ENCODE measurements at places on chromosomes 1 and 21.

GRCh38 chr1:221576268-221576667 is 165.6 kb downstream of the DUSP10 start:
- no peaks in the 10 kb centered on the region for H3K27me3 ChIP-seq
- H3K36me3 ChIP-seq = no peaks in the 10 kb centered on the region
- no peaks in the 10 kb centered on the region for H3K4me1 ChIP-seq
- DNase-seq = peak; percentile 5

GRCh38 chr21:46061518-46061917 is 36.4 kb upstream of the COL6A2 start:
- peak overlapping the region; percentile 96 for H3K27ac ChIP-seq
- no peaks in the 10 kb centered on the region for H3K27me3 ChIP-seq
- no peak overlapping the region for H3K4me3 ChIP-seq
- no peak for DNase-seq

- no peaks in the 10 kb centered on the region for H3K27me3 ChIP-seq
- H3K36me3 ChIP-seq = no peaks in the 10 kb centered on the region
- peaks cover 41% of the 10 kb centered on the region for H3K4me1 ChIP-seq
- H3K4me3 ChIP-seq = 0 out of 2 replicates have a peak overlapping the region, but pooled peaks have one; percentile 13
Measured at GRCh38 chr1:53110370-53111072, 31.9 kb downstream of the SLC1A7 start.

DNA sequence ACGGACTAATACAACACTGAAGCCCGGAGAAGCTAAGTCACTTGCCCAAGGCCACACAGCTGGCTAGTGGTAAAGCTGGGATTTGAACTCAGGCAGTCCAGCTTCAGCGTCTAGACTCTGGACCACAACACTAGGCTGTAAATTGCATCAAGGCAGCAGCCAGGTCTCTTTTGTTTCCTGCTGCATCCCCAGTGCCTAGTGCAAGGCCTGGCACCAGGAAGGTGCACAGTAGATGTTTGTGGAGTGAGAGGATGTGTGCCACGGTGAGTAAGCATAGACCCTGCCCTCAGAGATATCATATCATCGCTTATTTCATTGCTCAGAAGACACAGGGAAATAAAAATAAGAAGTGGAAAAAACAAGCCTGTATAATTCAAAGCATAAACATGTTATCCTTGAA is 40.9 kb downstream of the IGSF21 start:
- H3K4me1 ChIP-seq = no peaks in the 10 kb centered on the region
- H3K27me3 ChIP-seq = no peaks in the 10 kb centered on the region
- H3K36me3 ChIP-seq = no peaks in the 10 kb centered on the region
- no peak overlapping the region for H3K27ac ChIP-seq
- no peak overlapping the region for H3K4me3 ChIP-seq
- no peak for DNase-seq

DNA sequence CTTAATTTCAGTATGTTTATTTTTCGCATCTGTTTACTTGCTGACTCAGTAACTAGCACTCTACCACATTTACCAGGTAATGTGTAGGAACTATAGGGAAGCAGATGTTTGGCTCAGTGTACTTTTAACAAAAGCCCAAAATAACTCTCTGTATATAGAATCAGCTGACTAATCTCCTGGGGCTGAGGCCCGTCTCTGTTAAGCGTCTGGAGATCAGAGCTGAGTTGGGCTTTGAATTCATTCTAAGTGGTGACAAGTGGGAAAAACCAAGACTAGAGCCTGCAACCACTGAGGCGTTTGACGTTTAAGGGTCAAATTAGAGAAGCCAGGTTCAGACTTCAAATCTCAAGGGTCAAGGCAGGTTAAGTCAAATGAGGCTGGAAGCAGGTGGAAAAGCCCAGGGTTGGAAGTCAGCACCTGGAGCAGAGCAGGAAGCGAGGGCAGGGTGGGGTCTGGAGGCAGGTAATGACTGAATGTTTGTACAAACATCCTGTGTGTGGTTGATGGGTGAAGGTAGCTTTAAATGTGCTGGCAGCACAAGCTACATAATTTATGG is 56.8 kb upstream of the LYST start:
- no peak for DNase-seq
- H3K27me3 ChIP-seq = no peaks in the 10 kb centered on the region
- no peak overlapping the region for H3K27ac ChIP-seq
- H3K4me3 ChIP-seq = no peak overlapping the region
- H3K36me3 ChIP-seq = no peaks in the 10 kb centered on the region

- H3K36me3 ChIP-seq = no peaks in the 10 kb centered on the region
- no peak within 1 kb of the TSS for H3K27ac ChIP-seq
- peaks cover 68% of the 10 kb centered on the region for H3K27me3 ChIP-seq
- DNase-seq = peak; percentile 72
- no peaks in the 10 kb centered on the region for H3K4me1 ChIP-seq
- H3K4me3 ChIP-seq = peak within 1 kb of the TSS; percentile 54
Measured at GRCh38 chr1:226548256-226549093, at the start of gene STUM. Gene STUM (plus strand): TSS chr1:226548764. CDS start chr1:226548905, 141 bp downstream.

GRCh38 chr1:153750026-153750995 is 22.5 kb downstream of the INTS3 start:
- no peaks in the 10 kb centered on the region for H3K27me3 ChIP-seq
- H3K27ac ChIP-seq = peak overlapping the region; percentile 8
- no peak overlapping the region for H3K4me3 ChIP-seq
- DNase-seq = peak; percentile 42

GRCh38 chr1:43602990-43603389 is 47.0 kb upstream of the KDM4A start:
- H3K27ac ChIP-seq = no peak overlapping the region
- H3K27me3 ChIP-seq = no peaks in the 10 kb centered on the region
- no peak for DNase-seq
- no peak overlapping the region for H3K4me3 ChIP-seq

DNA sequence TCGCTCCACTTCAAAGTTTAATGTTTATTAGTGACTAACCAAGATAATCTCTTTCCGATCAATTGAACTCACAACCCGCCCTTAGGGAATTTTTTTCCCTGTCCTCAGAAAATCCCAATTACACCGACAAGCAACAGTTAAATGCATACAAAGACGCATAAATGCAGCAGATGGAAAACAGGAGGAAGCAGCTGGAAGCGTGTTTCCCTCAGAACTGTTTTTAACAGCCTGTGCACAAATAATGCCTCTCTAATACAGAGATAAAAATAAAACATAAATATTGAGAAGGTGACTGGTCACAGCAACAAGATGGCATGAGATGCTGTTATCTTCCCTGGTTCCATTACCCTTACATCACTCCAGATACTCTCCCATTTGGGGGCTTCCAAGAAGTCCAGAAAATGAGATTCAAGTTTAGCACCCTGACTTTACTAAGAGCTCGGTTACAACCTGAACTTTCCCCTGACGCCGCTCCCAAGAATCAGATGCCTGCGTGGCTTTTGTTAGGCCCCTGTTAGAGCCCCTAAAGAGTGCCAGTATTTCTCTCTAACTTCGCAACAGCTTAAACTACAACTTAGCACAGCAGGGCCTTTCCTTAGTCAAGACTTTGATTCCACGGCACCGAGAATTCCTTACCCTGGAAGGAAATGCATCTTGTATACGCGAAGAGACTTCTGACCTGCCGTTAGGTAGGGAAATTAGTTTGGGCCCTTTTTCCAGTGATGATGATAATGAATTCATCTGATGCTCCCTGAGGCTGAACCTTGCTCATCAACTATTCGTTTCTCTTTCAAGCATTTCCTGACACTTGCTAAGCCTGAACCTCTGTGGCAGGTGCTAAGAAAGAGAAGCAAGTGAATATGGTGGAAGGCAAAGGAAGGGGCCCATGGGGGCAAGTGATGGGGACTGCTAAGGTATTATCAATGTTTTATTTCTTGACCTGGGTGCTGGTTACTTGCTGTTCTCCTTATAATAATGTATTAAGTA is 137.7 kb upstream of the SMYD2 start:
- no peak for DNase-seq
- H3K4me1 ChIP-seq = no peaks in the 10 kb centered on the region
- peaks cover 10% of the 10 kb centered on the region for H3K27me3 ChIP-seq
- no peak overlapping the region for H3K27ac ChIP-seq
- H3K4me3 ChIP-seq = no peak overlapping the region

DNA sequence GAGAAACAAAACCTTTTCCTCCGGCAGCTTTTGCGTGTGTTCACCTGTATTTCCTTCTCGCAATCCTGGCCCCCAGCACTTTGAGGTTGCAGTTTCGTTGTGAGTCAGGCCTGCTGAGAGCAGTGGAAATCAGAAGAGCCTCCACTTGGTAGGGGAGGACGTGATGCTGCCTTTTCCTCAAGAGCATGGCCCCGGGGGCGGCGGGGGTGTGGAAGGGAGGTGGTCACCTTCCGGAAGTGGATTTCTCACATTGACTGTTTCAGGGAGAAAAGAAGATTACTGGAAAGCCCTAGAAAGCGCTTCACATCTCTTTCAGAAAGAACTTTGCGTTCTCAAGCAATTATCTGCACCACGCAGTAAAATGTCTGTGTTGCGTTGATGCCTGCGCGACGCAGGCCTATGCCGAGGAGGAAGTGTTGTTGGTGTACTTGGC is 12.2 kb upstream of the IL10 start:
- H3K27ac ChIP-seq = no peak overlapping the region
- no peak for DNase-seq
- H3K4me3 ChIP-seq = no peak overlapping the region
- H3K27me3 ChIP-seq = no peaks in the 10 kb centered on the region

DNA sequence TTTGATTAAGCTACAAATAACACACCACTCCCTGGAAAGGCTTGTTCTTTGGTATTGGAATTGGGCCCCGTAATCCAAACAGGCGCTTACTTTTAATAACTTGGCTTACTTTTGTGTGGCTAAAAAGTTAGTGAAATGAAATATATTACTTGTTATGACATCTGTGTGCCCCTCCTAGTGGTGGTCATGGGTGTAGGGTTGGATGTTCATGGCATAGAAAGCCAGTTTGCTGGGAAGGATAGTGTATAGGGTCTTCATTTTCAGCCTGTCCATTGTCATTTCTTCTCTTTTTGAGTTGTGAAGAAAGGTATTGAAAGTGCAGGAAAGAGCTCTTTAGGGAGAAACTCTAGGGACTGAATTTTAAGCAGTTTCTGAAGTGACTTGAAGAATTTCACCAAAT is 5.9 kb downstream of the CDC14A start:
- H3K4me1 ChIP-seq = peaks cover 9% of the 10 kb centered on the region
- H3K4me3 ChIP-seq = no peak overlapping the region
- DNase-seq = peak; percentile 40
- no peak overlapping the region for H3K27ac ChIP-seq
- no peaks in the 10 kb centered on the region for H3K27me3 ChIP-seq

GRCh38 chr21:35585155-35585554 is 475.2 kb downstream of the SETD4 start:
- no peaks in the 10 kb centered on the region for H3K27me3 ChIP-seq
- H3K4me3 ChIP-seq = no peak overlapping the region
- no peaks in the 10 kb centered on the region for H3K36me3 ChIP-seq
- DNase-seq = no peak
- H3K27ac ChIP-seq = no peak overlapping the region
- no peaks in the 10 kb centered on the region for H3K4me1 ChIP-seq

DNA sequence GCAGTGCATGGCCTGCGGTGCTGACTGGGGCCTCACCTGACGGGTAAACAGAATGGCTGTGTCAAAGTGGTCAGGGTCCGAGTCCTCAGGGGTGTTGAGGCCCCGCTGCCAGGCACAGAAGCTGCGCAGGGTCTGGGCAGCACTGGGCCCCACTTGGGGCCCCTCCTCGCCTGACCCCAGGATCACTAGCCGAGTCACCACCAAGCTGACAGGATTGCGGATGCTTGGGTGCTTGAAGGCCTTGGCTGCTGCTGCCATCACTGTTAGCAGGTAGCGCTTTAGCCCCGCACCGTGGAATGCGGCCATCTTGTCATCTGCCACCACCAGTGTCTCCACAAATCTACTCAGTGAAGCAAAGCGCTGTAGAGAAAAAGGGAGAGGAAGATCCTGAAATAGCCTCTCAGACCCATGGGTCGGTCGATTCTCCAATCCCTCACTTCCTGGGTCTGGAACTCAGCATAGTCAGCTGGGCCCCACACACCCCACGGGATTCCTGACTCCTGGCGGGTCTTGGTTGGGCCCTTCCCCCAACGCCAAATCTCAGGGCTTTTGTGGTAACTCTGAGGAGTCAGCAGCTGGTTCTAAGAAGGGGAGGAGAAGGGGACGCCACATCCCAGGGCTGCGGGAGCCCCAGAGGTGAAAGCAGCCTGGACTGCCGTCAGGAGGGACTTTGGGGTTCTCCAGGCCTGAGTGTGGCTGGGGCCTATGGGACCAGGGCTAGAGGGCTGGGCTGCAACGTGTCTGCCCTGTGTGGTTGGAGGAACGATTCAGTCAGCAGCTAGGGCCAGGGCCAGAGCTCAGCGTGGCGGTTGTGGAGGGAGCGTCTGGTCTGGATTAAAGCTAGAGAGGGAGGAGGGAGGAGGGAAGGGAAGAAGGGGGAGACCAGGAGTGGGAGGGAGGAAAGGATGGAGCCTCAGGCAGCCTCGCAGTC is 2.1 kb downstream of the ADAMTS4 start:
- H3K36me3 ChIP-seq = peaks cover 11% of the 10 kb centered on the region
- H3K27me3 ChIP-seq = no peaks in the 10 kb centered on the region
- H3K4me1 ChIP-seq = peaks cover 44% of the 10 kb centered on the region
- H3K4me3 ChIP-seq = peak overlapping the region; percentile 82
- H3K27ac ChIP-seq = peak overlapping the region; percentile 100

GRCh38 chr1:239337799-239338430 is 48.5 kb upstream of the CHRM3 start:
- H3K4me3 ChIP-seq = no peak overlapping the region
- no peak for DNase-seq
- H3K27ac ChIP-seq = no peak overlapping the region
- H3K27me3 ChIP-seq = no peaks in the 10 kb centered on the region
- H3K4me1 ChIP-seq = no peaks in the 10 kb centered on the region

- no peak overlapping the region for H3K4me3 ChIP-seq
- H3K4me1 ChIP-seq = peaks cover 14% of the 10 kb centered on the region
- DNase-seq = peak; percentile 20
- H3K27ac ChIP-seq = no peak overlapping the region
- H3K36me3 ChIP-seq = no peaks in the 10 kb centered on the region
- no peaks in the 10 kb centered on the region for H3K27me3 ChIP-seq
Measured at GRCh38 chr1:53295726-53296116, 32.1 kb downstream of the LRP8 start.

DNA sequence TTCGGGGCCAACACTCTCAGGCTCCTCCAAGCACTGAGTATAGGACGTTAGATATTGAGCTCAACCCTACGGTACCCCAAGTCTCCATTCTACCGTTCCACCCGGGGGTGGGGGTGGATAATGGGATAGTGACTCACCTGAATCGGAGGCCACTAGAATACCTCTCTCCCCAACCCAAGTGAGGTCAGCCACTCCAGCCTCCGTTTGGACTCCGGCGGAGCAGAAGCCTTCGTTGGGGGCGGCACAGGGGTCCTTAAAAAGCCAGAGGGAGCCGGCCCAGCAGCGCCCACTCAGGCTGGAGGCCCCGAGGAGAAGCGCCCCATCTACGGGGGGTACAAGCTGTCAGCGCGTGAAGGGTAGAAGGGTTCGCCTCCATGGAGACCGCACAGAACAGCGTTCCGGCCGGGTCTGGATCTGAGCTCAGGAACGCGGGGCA is 556 bp downstream of the WDR77 start:
- DNase-seq = peak; percentile 66
- H3K27me3 ChIP-seq = no peaks in the 10 kb centered on the region
- peaks cover 24% of the 10 kb centered on the region for H3K36me3 ChIP-seq

DNA sequence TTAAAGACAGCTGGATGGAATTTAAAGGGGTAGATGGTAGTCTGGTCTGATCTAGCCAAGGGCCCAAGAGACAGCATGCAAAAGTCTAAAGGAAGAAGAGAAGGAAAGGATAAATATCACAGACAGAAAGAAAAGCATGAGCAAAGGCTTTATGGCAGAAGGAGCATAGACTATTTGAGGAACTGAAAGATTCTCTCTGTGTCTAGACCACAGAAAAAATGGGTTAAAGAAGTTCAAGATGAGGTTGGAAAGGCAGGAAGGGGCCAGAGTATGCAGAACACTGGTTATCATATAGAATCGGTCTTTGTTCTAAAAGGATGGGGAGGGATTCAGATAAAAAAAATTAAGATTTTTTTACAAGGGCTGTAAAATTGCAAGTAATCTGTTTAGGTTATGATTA is 136.8 kb upstream of the SGIP1 start:
- no peaks in the 10 kb centered on the region for H3K27me3 ChIP-seq
- no peak for DNase-seq
- H3K27ac ChIP-seq = no peak overlapping the region
- peaks cover 15% of the 10 kb centered on the region for H3K4me1 ChIP-seq
- H3K36me3 ChIP-seq = no peaks in the 10 kb centered on the region

Data from GM23248 (cell line).